Activated CD8-positive, alpha-beta T cell treated with anti-CD3 and anti-CD28 coated beads for 36 hours (primary cell): ENCODE measurements at places on chromosomes 11 and 22. TPM values are rescaled to one million over a fixed set of nuclear protein-coding genes. Genes with fewer than 3 reads are reported as not detected.

The CDC42BPG gene
- total RNA-seq: 0.31 TPM

The FOLR1 gene
- not detected for total RNA-seq

DNA sequence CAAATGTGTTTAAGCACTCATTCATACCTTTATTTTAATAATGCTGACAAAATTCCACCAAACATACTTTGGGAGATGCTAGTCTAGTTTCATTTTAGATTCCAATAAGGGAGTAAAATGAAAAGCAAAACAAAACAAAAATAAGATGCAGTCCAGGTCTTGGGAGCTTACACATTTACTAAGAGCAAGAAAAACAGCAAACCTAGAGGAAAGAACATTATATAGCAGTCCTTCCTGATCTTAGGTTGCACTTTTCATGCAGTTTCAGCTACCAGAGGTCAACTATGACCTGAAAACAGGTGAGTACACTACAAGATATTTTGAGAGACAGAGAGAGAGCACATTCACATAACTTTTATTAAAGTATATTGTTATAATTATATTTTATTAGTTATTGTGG is 1100.9 kb downstream of the DLG2 start:
- no peak overlapping the region for H3K4me3 ChIP-seq
- DNase-seq: no peak
- H3K27me3 ChIP-seq: no peaks in the 10 kb centered on the region
- H3K27ac ChIP-seq: no peak overlapping the region

DNA sequence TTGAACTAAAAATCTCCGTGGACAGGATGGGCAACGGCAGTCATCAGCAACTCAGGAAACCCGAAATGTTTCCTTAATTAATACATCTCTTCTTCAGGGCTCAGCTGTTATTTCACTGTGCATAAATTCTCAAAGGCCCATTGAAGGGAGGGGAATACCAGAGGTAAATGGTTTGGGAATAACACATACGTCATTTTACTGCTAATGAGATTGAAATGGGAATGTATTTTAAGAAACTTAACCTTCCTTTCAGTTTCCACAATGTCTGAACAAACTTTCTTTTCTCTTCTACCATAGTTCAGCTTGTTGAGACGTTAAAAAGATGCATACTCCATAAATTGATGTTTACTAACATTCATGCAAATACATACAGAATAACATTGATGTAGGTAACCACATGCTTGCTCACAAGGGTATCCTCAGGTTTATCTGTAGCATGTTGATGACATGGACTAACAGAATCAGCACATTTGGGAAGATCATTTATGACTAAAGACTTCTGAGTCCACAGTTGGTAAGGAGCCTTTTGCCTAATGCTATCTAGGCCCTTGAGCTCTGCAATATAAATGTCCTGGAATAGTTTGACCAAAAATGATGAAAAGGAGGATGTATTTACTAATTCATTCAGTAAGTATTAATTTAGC is 7.7 kb upstream of the PRRG4 start:
- no peak overlapping the region for H3K27ac ChIP-seq
- H3K36me3 ChIP-seq: no peaks in the 10 kb centered on the region
- no peak overlapping the region for H3K4me3 ChIP-seq
- no peak for DNase-seq
- no peaks in the 10 kb centered on the region for H3K27me3 ChIP-seq

- DNase-seq: no peak
- peaks cover 18% of the 10 kb centered on the region for H3K36me3 ChIP-seq
- no peaks in the 10 kb centered on the region for H3K27me3 ChIP-seq
- H3K27ac ChIP-seq: no peak overlapping the region
- H3K4me3 ChIP-seq: no peak overlapping the region
Observed at GRCh38 chr11:6572215-6572614, 31.2 kb downstream of the RRP8 start.

The SAA2 gene
- not detected for total RNA-seq

The CNTF gene
- total RNA-seq: 2.4 TPM

- no peaks in the 10 kb centered on the region for H3K36me3 ChIP-seq
- no peak overlapping the region for H3K4me3 ChIP-seq
- H3K27me3 ChIP-seq: peaks cover 2% of the 10 kb centered on the region
- DNase-seq: no peak
- H3K27ac ChIP-seq: no peak overlapping the region
Observed at GRCh38 chr11:58134151-58134550, 8.8 kb upstream of the OR9I1 start.

The CDPF1 gene
- total RNA-seq: 11.9 TPM

- peak overlapping the region; percentile 95 for H3K27ac ChIP-seq
- peak; percentile 70 for DNase-seq
Observed at GRCh38 chr11:57514538-57515331, 767 bp downstream of the SLC43A1 start.

The NNMT gene
- not detected for total RNA-seq

DNA sequence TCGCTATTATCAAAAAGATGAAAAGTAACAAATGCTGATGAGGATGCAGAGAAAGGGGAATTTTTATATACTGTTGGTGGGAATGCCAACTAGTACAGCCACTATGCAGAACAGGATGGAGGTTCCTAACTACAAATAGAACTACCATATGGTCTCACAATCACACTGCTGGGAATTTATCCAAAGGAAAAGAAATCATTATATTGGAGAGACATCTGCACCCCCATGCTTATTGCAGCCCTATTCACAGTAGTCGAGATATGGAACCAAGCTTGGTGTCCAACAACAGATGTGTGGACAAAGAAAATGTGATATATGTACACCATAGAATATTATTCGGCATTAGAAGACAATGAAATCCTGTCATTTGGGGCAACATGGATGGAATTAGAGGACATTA is 19.6 kb upstream of the POU2AF2 start:
- H3K27me3 ChIP-seq: peaks cover 23% of the 10 kb centered on the region
- H3K27ac ChIP-seq: no peak overlapping the region
- peaks cover 23% of the 10 kb centered on the region for H3K4me1 ChIP-seq
- no peak for DNase-seq
- no peak overlapping the region for H3K4me3 ChIP-seq
- no peaks in the 10 kb centered on the region for H3K36me3 ChIP-seq

The IRAG1 gene
- total RNA-seq: not detected

The THOC5 gene
- 57.3 TPM for total RNA-seq

DNA sequence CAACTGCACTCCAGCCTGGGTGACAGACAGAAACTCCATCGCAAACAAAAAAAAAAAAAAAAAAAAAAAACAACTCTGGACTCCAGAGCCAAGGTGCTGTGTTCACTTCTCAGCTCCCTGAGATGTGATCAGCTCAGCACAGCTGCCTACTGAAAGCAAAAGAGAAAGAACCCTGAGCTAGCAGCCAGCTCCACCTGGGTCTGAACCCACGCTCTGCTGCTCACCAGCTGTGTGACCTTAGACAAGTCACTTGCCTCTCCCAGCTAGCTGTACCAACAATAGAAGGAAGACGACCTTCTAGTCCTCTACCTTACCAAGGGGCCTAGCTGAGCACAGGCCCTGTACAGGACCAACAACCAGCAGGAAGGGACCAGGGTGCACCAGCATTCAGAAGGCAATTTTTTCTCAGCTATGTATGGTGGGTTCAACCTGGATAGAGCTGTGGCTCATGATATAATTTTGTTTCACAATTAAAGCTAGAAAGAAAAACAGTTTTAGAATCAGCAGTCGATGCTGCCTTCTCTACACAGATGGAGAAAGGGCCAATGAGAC is 3.8 kb downstream of the DGCR2 start:
- H3K4me3 ChIP-seq: no peak overlapping the region
- H3K4me1 ChIP-seq: peaks cover 63% of the 10 kb centered on the region
- H3K36me3 ChIP-seq: peaks cover 5% of the 10 kb centered on the region
- H3K27me3 ChIP-seq: no peaks in the 10 kb centered on the region

The APLP2 gene
- total RNA-seq: 25.5 TPM

DNA sequence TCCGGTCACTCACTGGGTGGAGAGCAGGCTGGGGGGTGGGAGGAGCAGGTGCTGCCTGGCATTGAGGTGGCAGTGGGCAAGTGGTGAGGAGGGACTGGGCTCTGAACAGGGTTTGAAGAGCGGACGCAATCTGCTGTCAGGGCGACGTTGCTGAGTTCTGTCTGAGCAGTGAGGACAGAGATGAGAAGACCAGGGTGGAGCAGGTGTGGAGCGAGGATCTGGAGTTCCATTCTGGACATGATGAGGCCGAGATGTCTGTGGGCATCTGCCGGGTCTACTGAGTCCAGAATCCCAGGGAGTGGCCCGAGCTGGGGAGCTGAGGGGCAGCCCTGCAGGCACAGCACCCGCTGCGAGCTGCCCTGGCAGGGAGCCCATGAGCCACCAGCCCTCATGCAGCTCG is 2.2 kb upstream of the MOV10L1 start:
- no peak for DNase-seq
- H3K4me1 ChIP-seq: peaks cover 4% of the 10 kb centered on the region
- peaks cover 11% of the 10 kb centered on the region for H3K27me3 ChIP-seq
- H3K36me3 ChIP-seq: peaks cover 12% of the 10 kb centered on the region
- H3K27ac ChIP-seq: no peak overlapping the region

GRCh38 chr11:122179961-122180834 is 64.2 kb upstream of the BLID start:
- peaks cover 11% of the 10 kb centered on the region for H3K27me3 ChIP-seq
- no peaks in the 10 kb centered on the region for H3K36me3 ChIP-seq
- DNase-seq: no peak
- no peaks in the 10 kb centered on the region for H3K4me1 ChIP-seq
- no peak overlapping the region for H3K4me3 ChIP-seq

- peaks cover 37% of the 10 kb centered on the region for H3K4me1 ChIP-seq
- peaks cover 47% of the 10 kb centered on the region for H3K36me3 ChIP-seq
- no peaks in the 10 kb centered on the region for H3K27me3 ChIP-seq
- peak overlapping the region; percentile 91 for H3K27ac ChIP-seq
Observed at GRCh38 chr11:312092-312816, 1.6 kb upstream of the IFITM1 start.

DNA sequence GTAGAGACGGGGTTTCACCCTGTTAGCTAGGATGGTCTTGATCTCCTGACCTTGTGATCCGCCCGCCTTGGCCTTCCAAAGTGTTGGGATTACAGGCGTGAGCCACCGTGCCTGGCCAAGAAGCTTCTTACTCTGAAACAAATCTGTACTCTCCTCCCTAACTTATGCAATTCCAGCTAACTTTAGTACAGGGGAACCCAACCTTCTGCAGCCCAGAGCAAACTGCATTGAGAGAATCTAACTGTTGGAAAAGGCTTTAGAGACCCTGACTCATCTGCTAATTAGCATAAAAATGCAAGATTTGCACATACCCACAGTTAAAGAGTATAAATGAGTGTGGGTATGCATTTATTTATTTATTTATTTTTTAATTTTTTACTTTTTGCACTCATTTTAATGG is 64.8 kb downstream of the APOL5 start:
- no peaks in the 10 kb centered on the region for H3K4me1 ChIP-seq
- DNase-seq: no peak
- no peak overlapping the region for H3K4me3 ChIP-seq
- H3K36me3 ChIP-seq: no peaks in the 10 kb centered on the region

The KRTAP5-2 gene
- total RNA-seq: not detected

GRCh38 chr11:61994981-61995380 is 27.5 kb upstream of the FTH1 start:
- H3K4me3 ChIP-seq: no peak overlapping the region
- H3K36me3 ChIP-seq: peaks cover 7% of the 10 kb centered on the region
- no peaks in the 10 kb centered on the region for H3K27me3 ChIP-seq
- no peaks in the 10 kb centered on the region for H3K4me1 ChIP-seq

The MRGPRX3 gene
- total RNA-seq: not detected

The ACTN3 gene
- total RNA-seq: 0.14 TPM

DNA sequence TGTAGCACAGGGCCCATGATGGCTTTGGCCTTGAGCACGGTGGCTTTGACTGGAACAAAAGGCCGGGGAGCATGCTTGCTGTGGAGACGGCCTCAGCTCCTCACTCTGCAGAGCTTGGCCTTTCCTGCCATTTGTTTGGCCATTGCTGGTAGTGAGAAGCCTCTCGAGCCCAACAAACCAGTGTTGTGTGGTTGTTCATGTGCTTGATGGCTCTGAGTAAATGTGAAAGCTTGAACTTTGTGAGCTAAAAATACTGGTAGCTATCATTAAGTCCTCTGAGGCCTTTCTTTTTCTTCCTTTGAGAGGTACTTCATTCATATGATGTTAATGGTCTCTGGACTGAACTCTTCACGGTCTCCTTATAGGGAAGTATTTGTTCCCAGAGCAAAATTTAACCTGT is 39.6 kb downstream of the NAT10 start:
- no peak for DNase-seq
- no peak overlapping the region for H3K4me3 ChIP-seq
- H3K27ac ChIP-seq: no peak overlapping the region
- no peaks in the 10 kb centered on the region for H3K4me1 ChIP-seq

- no peak overlapping the region for H3K27ac ChIP-seq
- no peaks in the 10 kb centered on the region for H3K36me3 ChIP-seq
- H3K4me3 ChIP-seq: no peak overlapping the region
- DNase-seq: peak; percentile 68
Observed at GRCh38 chr11:112588252-112588694, 327.6 kb upstream of the PLET1 start.

GRCh38 chr11:122775675-122776271 is 62.5 kb upstream of the CRTAM start:
- H3K4me3 ChIP-seq: no peak overlapping the region
- no peaks in the 10 kb centered on the region for H3K27me3 ChIP-seq
- peak; percentile 26 for DNase-seq

GRCh38 chr22:35131525-35132000 is 65.6 kb downstream of the ISX start:
- no peak overlapping the region for H3K27ac ChIP-seq
- H3K4me1 ChIP-seq: no peaks in the 10 kb centered on the region
- H3K4me3 ChIP-seq: no peak overlapping the region
- H3K27me3 ChIP-seq: peaks cover 25% of the 10 kb centered on the region
- DNase-seq: no peak
- no peaks in the 10 kb centered on the region for H3K36me3 ChIP-seq

DNA sequence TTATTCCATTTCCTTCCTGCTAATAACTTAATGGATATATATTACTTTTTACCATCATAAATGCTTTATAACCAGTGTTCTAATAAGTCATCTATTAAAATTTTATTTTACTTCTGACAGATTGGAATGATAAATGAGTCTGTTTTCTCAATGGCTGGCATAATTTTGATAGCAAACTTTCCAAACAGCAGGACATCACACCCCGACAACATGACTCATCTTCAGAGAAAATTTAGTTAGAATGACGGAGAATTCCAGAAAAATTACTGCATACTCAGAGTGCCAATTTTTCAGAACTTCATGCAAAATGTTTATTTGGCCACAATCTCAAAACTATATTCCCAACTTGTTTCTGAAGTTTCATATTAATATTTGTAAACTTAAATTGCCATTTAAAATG is 174.4 kb downstream of the SWAP70 start:
- H3K27me3 ChIP-seq: no peaks in the 10 kb centered on the region
- no peak overlapping the region for H3K27ac ChIP-seq
- no peak overlapping the region for H3K4me3 ChIP-seq
- no peak for DNase-seq
- H3K36me3 ChIP-seq: peaks cover 25% of the 10 kb centered on the region
- H3K4me1 ChIP-seq: peaks cover 41% of the 10 kb centered on the region

- DNase-seq: no peak
- H3K36me3 ChIP-seq: no peaks in the 10 kb centered on the region
- H3K27ac ChIP-seq: no peak overlapping the region
- H3K4me1 ChIP-seq: no peaks in the 10 kb centered on the region
- H3K4me3 ChIP-seq: no peak overlapping the region
Observed at GRCh38 chr11:107713009-107713408, 1.2 kb upstream of the SLN start.

- H3K4me3 ChIP-seq: no peak overlapping the region
- no peaks in the 10 kb centered on the region for H3K36me3 ChIP-seq
- no peak overlapping the region for H3K27ac ChIP-seq
- H3K27me3 ChIP-seq: no peaks in the 10 kb centered on the region
- no peaks in the 10 kb centered on the region for H3K4me1 ChIP-seq
Observed at GRCh38 chr11:16561150-16561549, 177.3 kb upstream of the C11orf58 start.
